ENCODE measurements at places on chromosomes 5 and 9. TPM values are rescaled to one million over a fixed set of nuclear protein-coding genes. Genes with fewer than 3 reads are reported as not detected.

DNA sequence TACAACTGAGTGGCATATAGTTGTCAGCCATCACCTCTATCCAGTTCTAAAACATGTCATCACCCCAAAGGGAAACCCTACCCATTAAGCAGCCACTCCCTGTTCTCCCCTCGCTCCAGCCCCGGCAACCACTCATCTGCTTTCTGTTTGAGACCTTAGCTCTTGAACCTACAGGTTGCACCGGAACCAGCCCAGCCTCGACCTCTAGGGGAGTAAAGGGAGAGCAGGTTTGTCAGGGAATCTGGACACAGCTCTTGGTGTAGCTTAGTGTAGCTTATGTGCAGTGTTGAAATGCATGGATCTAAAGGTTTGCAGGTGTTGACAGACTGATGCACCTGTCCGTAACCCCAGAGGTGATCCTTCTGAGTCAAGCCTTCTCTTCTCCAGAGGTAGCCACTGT, 30.0 kb downstream of the NEURL1B start:
- DNase-seq = no peak

GRCh38 chr9:72271613-72272478, 93.2 kb downstream of the ZFAND5 start:
- peak; percentile 52 for DNase-seq

DNA sequence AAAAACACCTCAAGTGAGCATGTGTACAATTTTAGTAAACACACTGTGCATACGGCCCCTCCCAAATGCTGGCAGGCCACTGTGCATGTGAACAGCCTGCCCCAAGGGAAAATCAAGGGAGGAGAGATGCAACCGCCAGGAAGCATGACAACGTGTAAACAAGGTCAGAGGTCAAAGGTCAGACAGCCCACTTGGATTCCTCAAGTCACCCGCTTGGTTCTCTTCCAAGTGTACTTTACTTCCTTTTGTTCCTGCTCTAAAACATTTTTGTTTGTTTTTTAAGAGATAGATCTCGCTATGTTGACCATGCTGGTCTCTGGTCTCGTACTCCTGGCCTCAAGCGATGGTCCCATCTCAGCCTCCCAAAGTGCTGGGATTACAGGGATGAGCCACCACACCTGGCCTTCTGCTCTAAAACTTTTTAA, 126.7 kb upstream of the SHB start:
- no peak for DNase-seq

DNA sequence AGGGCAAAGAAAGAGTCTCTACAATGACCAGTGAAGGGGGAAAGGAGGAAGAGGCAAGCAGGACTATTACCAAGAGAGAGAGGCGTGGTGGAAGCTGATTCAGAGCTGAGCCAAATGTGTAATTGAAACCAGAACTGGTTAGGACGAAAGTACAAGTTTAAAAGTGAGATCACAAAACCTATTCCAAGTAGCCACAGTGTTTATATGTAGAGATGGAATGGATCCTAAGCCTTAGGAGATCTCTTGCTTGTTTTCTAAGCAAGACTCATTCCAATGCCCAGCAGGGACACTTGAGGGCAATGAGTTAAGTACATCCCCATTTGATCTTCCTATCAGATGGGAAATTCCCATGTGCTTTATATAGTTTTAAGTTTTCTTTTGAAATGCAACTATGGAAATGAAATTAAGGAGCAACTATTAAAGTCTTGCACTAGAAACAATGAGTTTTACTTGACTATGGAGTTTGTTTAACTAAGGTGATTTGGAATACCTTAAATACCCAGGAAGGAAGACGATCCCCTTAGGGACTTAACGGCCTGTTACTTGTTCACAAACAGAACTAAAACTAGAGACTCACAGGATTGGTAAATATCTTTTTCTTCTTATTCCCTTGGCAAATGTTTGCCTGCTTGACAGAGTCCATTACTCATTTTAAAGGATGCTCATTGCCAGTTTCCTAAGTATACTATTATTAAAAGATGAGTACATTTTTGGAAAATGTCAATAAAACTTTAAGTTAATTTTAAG, 51.1 kb upstream of the SNX2 start:
- DNase-seq = no peak

DNA sequence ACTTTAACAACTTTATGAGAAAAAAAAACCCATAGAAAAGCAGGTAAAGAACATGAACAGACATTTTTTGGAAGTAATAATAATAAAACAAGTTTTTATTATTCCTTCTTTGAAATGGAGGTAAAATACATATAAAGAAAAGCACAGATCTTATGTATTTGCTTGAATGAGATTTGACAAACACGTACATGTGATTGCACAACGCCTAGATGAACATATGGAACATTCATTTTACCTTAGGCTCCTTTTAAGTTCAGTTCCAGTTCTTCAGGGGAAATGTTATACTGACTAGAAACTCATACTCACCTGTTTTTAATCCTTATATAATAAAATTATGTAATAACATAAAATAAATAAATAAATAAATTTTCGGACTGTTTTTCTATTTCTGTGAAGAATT, 61.8 kb downstream of the GGTA1 start:
- no peak for DNase-seq

GRCh38 chr5:141908796-141909195, 14.9 kb upstream of the DELE1 start:
- peak; percentile 4 for DNase-seq

DNA sequence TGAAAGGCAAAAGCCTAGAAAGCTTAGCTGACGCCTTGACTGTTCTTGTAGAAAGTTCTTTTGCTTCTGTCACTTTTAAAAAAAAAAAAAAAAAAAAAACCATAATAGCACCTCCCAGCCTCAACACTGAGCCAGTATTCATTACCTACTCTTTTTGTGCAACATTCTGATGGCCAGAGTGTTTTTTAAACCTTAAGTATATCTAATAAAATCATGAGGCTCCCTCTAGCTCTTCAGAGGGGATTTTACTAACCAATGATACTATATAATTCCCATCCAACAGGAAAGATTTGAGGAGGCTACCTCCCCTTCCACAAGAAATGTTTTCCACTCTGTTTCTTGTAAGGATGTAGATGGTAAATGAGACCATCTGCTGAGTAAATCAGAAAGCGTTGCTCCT, 3.9 kb downstream of the BNC2 start:
- DNase-seq = peak; percentile 16

- no peak for DNase-seq
Observed at GRCh38 chr9:71202931-71203330, 81.5 kb upstream of the TRPM3 start.

DNA sequence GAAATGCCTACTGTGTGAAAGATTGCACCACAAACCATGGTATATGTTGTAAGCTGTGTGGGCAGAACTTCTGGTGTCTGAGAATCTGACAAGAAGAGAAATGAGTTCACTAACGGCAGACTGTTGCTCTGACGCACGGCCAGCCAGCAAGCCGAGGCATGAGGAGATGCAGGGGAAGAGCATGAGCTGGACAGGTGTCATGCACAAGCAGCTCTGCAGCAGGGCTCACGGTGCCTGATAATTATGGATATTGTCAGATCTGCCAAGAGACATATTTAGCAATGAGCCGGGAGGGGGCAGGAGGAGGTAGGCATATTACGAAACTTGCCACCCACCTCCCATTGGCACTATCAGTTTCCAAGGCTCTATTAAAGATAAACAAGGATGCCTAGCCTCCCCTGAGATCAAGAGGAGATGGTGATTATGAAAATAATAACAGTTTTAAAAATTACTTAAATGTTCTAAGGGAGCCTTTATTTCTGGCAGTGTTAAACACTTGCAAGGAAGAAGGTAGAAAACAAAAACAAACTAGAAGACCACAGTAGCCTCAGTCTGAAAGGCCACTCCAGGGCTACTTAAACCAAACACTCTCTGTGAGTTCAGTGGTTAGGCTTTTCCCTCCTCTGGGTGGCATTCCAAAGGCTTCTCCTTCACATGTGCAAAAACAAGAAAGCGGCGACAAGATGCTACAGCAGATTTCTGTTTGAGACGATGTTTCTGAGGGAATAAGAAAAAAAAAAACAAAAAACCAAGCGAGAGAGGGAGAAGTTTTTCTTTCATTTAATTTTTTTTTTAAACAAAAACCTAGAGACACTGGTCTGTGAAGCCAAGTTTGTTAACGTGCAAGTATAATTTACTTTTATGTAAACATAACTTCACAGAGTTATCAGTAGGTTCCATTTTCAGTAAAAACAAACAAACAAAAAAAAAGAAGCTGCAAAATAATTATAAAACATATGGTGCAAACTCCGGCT, 339.5 kb downstream of the BNC2 start:
- DNase-seq = peak; percentile 39

DNA sequence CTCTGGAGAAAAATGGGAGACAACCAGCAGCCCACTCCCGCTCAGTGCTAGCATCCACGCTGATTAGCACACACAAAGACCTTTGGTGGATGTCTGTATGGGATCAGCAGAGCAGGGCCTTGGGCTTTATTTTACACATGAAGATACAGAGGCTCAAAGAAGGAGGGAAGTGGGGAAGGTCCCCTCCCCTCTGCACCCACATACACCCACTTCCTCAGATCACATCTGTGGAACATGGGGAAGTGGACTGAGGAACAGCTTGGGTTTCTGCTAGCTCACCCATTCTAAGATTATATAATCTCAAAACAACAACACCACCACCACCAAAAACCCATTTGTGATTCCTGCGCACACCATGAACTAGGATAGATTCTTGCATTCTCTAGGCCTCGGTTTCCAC, 14.0 kb downstream of the GGTA1 start:
- no peak for DNase-seq

DNA sequence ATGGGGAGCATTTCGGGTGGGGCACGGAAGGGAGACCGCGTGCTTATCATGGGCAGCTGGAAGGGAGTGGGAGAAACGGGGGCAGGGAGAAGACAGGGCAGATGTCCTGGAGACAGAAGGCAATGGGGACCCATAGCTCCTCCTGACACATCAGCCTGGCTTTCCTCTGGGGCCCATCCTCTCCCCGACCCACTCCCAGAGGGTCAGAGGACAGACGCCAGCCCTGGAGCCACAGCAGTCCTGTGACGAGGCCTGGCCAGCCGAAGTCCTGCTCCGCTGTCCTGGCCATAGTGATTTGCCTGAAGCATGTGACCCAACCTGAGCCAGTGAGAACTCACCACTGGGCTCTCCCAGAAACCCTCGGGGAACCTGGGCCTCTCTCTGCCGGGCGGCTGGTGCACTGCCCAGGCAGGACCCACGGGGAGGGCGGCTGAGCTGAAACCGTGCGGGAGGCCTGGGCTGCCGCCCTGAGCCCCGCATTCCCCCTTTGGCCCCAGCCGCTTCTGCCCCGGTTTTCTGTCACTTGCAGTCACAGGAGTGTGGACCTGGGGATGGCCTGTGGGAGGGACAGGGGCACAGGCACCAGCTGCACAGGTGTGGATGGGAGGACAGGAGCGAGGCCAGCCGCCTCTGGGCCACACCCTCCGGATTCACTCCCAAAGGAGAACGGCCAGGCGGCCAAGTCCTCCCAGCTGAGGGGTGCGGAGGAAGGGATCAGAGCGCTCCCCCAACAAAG, 19.8 kb downstream of the ADAMTS2 start:
- no peak for DNase-seq

DNA sequence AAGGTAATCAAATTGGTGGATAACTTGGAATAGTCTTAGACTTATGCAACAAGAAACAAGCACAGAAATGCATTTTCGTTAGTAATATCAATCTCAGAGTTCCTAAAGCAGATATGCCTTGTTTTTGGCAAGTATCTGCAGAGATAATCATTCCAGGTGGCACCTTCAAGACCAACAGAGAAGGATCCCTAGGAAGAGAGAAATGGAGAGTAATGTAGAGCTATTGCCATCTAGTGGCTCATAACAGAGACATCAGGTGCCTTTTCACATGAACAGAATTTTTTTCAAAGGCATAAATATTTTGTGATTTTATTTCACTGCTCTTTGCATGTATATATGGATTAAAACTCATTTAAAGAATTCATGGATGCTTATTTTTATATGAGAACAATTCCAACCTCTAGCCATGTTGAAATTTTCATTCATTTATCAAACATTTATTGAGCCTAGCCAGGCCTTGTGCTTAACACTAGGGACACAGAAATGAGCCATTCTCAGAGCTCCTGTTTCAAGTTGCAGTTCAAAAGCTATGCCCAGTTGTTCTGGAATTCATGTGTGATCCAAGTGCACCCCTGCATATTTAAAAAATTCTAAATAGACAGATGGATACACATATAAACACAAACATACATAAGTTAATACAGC, 117.5 kb upstream of the OR13F1 start:
- DNase-seq = no peak

DNA sequence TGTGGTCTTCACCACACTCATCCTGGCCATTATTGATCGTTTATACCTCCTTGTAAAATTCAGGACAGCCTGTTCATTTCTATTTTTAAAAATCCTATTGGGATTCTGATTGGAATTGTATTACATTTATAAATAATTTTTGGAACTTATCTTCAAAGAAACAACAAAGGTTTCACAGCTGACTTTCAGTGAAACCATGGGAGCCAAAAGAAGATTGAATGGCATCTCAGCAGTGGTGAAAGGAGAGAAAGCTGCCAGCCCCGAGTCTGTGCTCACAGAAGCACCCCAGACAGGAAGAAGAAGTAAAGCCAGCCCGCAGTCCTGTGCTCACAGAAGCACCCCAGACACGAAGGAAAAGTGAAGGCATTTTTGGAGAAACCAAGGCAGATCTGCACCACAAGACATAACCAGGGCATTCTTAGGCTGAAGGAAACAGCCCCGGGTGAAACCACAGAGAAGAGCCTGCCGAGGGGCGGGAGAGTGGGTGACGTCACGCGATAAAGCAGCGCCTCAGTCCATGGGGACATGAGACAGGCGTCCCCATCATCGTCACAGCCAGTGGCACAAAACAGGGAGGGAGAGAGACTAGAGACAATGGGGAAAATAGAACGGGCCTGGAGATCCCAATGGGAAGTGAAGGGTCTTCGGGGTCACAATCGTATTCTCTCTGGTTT, 42.5 kb upstream of the SLC9A3 start:
- DNase-seq = no peak

GRCh38 chr5:171310212-171310818, 1.3 kb downstream of the TLX3 start:
- no peak for DNase-seq

DNA sequence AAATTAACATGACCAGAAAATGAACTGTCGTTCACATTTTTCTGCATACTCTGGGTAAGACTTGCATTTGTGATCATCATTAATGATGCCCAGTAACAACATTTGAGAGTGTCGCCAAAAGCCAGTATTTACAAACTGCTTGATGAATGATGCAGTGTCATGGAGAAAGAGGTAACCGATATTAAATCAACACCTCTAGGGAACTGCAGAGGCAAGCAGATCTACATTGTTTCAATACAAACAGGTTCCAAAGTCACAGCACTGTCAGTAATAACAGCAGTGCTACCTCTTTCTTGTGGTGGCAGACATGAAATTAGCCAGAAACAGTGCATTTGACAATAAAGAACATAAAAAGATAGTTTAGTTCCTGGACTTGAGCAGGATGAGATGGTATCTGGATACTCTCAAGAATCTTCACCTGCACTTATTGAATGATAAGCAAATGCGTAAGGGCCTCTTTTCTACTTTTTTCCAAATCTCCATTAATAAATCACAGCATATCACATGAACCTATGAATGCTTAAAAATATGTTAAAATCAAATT, 456.6 kb downstream of the ARHGEF28 start:
- no peak for DNase-seq

RNF38 gene
- 8.8 TPM for total RNA-seq

ENTREP1 gene
- not detected for total RNA-seq

MCC gene
- total RNA-seq = 22.8 TPM

APBB3 gene
- total RNA-seq = 12.0 TPM

HSPA5 gene
- 50.3 TPM for total RNA-seq

ST8SIA4 gene
- not detected for total RNA-seq

DBH gene
- not detected for total RNA-seq

NDFIP1 gene
- total RNA-seq = 77.2 TPM
